ENCODE measurements at places on chromosomes 5 and 9.

DNA sequence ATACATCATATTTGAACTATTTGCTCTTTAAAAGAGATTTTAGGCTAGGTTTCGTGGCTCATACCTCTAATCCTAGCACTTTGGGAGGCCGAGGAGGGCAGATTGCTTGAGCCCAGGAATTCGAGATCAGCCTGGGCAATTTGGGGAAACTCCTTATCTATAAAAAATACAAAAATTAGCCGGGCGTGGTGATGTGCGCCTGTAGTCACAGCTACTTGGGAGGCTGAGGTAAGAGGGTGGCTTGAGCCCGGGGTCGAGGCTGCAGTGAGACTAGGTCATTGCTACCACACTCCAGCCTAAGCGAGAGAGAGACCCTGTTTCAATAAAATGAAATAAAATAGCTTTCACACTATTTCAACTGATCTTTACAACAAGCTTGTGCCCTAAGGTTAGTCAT lies 500 bp upstream of the MRPL22 start:
- DNase-seq = no peak

- no peak for DNase-seq
Measured at GRCh38 chr9:7752481-7752880, 47.1 kb downstream of the DMAC1 start.

- no peak for DNase-seq
Measured at GRCh38 chr9:95273369-95274022, 44.0 kb downstream of the FANCC start.

GRCh38 chr5:35908228-35908627 lies 30.2 kb downstream of the CAPSL start:
- peak; percentile 65 for DNase-seq

DNA sequence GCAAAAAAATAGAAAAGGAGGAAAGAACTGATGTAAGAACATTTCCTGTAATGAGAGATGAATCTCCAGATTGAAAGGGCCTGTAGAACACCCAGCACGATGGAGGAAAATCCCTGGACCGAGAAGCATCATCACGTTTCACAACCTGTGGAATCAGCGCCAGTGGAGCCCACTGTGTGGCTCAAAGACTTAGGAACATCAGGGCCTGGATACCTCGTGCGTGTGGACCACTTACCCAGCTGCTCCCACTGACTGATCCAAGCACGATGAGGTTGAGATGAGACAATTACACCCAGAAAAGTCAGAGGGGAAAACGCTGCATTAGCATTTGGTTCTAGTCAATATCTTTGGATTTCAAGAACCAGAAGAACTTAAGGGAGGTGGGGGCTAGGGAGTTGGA lies 224.6 kb downstream of the SYK start:
- DNase-seq = no peak

GRCh38 chr9:77731008-77731698 lies 83.0 kb upstream of the GNA14 start:
- DNase-seq = no peak

Measured in fibroblast of skin of abdomen (primary cell).